PC-9 (cell line): ENCODE measurements at places on chromosomes 2 and 18.

- no peak for DNase-seq
Measured at GRCh38 chr18:57427429-57428201, 7.6 kb upstream of the ONECUT2 start.

GRCh38 chr2:241358470-241358869, 2.4 kb downstream of the FARP2 start:
- no peak for DNase-seq

GRCh38 chr2:207901401-207901800, 123.9 kb downstream of the PLEKHM3 start:
- no peak for DNase-seq

- DNase-seq = peak; percentile 89
Measured at GRCh38 chr18:12257996-12258718, 4.0 kb downstream of the CIDEA start.

DNA sequence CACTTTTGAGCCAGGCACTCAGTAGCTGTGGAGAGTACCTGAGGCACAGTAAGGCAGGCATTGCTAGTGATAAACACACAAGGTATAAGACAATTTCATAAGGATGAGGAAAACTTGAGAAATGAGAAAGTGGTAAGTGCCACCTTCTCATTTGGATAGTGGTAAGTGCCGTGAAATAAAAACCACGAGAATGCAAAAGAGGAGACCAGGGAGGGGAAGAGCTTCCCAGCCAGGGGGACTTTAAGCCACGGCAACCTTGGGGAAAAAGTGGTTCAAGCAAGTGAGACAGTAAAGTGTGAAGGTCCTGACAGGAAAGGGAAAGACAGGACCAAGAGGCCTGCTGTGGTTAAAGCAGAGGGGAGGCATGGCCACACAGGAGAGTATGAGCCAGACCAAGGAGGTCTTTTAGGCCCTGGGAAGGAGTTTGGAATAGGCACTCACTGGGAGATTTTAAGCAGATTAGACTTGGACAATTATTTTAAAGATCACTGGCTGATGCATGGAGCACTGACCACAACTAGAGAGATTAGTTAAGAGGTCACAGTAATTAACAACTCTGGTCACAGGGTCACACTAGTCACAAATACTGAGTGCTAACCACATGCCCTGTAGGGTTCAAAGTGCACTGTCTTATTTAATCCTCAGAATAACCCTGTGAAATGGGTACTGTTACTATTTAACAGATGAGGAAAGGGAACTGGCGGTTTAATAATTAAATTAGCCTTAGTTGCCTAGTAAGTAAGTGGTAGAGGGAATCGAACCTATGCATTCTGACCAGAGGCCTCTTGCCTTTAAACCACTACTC, 50.1 kb downstream of the THOC1 start:
- no peak for DNase-seq

DNA sequence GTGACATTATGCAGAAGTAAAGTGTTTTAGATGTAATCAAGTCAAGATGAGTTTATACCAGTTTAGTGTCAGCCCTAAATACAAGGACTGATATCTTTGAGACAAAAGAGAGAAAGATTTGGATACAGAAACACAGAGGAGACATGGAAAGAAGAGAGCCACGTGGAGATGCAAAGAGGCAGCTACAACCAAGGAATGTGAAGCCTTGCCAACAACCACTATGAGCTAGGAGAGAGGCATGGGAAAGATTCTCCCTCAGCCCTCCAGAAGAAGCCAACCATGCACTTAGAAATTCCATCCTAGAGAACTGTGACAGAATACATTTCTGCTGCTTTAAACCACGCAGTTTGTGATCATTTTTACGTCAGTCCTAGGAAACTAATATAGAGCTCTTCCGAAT, 217.2 kb downstream of the DOK6 start:
- no peak for DNase-seq

GRCh38 chr2:14902953-14903352, 270.4 kb downstream of the LRATD1 start:
- DNase-seq = no peak

DNA sequence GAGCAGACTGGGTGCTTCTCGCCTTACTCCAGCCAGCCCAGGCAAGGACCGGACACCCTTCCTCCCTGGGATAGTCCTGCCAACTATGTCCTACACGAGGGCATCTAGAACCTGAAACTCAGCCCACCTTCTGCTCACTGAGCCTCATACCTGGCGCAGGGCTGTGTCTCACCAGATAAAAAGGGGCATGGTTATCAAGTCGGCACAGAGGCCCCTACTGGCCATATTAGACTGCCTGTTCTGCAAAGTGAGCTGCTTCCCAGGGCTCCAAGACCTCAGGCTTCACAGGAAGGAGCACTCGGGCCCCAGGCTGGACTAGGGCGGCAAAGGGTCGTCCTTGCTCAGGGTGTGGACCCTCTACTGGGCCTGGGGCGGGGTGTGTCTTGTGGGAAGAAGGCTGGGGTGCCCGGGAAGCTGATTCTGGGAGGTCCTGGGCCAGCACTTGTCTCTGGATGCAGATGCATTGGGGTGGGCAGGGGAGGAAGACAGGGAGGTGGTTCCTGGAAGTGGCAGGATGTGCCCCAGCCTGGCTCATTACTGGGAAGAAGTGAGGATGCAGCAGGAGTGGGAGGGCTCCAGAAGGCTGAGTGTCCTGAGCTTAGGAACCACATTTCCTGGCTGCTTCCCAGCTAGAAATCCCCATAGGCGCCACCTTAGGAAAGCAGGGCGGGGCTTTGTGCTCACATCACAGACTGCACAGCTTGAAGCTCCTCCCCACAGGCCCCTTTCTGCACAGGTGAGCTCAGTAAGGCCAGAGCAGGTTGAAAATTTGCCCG, 19.6 kb downstream of the EHD3 start:
- DNase-seq = peak; percentile 25

DNA sequence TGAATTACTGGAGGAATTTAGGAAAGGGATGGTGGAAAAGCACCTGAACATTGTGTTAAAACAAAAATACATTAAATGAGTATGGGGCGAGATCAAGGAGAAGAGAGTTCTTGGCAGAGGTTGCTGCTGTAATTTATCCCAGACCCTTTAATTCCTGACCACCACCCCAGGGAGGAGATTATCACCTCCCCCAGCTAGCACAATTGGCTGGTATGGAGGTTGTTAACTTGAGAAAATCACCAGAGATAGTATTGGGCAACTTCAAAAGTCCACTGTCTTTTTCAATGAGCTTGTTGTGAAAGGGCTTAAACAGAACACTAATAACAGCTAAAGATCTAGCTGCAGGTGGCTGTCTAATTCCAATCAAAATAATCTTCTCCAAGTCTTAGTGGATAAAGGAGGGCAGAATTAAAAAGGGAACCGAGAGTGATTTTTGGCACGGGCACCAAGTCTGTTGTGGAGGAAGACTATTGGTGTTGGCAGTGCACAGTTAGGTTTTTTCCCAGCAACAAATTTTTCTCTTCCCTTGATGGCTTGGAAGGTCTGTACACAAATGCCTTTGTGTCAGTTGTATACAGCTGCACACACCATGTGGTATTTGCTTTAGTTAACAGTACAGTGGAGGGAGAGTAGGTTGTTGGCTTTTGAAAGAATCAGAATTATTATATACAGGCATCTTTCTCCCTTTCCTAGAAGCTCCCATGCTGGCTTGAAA, 289.5 kb downstream of the SLC4A3 start:
- DNase-seq = no peak

DNA sequence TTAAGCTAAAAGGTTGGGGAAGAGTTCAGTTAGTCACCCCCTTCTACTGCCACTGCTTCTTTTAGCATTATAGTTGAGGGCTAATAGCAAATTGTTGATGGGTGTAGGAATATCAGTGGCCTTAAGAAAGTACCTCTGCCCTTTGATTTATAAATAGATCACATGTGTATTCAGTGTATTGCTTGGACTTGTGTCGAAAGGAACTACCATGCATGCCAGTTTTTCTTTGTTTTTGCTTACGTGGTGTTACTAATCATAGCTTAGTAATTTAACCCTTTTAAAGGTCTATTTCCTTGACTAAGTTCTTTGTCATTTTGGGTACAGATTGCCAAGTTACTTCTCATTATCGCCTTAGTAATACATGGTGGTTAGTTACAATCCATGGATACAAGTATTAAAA, 85.6 kb downstream of the MIB1 start:
- DNase-seq = no peak

- DNase-seq = no peak
Measured at GRCh38 chr2:131756141-131756907, 228.6 kb downstream of the CCDC74A start.

- no peak for DNase-seq
Measured at GRCh38 chr2:36423172-36423571, 67.6 kb downstream of the CRIM1 start.

- DNase-seq = no peak
Measured at GRCh38 chr18:3906116-3906750, 456.3 kb downstream of the TGIF1 start.

DNA sequence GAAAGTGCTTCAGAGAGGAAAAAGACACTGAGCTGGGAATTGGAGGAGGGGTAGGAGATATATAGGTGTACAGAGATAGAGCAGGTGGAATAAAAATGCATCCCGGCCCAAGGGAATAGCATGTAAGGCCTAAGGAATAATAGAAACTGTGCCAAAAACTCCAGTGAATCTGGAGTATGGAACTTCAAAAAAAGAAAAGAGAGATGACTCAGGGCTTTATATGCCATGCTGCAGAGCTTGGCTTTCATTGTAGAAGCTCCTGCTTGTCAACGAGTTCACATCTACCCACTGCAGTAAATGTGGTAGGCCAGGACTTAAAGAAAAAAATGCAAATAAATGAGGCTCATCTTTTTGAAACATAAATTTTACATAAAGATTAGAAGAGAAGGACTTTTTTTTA, 131.8 kb downstream of the MREG start:
- DNase-seq = no peak

DNA sequence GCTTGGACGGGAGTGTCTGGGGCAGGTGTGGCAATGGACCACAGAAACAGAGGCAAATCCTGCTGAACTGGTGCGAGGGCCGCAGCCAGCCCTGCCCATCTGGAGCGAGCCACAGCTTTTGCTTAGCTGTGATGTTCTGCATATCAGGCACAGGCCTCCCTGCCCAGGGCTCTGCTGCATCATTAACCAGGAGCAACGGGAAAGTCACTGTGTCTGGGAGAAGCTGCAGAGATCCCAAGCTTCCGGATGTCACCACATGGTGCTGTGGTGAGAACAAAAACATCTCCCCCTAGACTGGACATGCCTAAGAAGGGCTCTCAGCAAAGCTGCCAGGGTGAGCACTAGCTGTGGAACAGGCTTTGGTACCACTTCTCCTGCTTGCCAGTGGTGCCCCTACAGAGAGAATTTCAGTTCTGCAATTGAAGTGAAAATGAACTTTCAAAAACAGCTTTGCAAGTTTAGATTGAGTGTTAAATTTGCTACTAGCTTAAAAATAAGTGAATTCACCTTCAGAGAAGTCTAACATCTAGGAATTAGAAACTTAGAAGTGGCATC, 172.9 kb upstream of the MYT1L start:
- no peak for DNase-seq

GRCh38 chr2:73414696-73415095, 29.1 kb downstream of the ALMS1 start:
- DNase-seq = no peak

DNA sequence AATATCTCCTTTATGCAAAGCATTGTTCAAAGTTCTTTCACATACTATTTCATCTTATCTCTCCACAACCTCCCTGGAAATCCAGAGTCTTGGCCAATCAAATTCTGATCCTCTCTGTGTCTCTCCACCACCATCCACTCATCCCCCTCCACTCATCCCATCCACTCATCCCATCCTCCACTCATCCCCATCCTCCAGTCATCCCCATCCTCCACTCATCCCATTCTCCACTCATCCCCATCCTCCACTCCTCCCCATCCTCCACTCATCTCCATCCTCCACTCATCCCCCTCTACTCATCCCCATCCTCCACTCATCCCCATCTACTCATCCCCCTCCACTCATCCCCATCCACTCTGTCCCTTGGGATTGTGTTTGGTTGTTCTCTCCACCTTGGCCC, 101.1 kb downstream of the BCL2 start:
- no peak for DNase-seq

GRCh38 chr2:96157649-96158553, 12.7 kb upstream of the DUSP2 start:
- no peak for DNase-seq

GRCh38 chr2:121205321-121205942, 79.6 kb downstream of the TFCP2L1 start:
- DNase-seq = peak; percentile 91

- DNase-seq = no peak
Measured at GRCh38 chr2:45889620-45890370, 238.3 kb downstream of the PRKCE start.

DNA sequence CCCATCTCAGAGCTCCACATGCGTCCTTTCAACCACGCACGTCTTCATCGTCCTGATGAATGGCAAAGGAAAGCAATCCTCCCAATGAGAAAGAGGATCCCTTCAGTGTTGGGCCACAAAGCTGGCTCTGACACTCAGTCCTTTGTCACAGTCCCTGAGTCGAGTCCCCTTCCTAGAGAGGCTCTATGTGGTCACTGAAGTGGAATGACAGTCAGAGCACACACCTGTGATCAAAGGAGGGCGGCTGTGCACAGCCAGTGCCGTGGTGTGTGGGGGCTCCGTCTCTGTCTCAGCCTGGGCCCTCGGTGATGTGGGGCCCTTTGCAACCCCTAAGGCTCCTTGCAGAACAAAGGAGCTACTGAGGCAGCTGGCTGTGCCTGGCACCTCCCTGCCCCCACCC, 157.3 kb upstream of the APCDD1 start:
- DNase-seq = no peak

GRCh38 chr2:34853646-34854045, 1254.5 kb upstream of the FAM98A start:
- DNase-seq = no peak

DNA sequence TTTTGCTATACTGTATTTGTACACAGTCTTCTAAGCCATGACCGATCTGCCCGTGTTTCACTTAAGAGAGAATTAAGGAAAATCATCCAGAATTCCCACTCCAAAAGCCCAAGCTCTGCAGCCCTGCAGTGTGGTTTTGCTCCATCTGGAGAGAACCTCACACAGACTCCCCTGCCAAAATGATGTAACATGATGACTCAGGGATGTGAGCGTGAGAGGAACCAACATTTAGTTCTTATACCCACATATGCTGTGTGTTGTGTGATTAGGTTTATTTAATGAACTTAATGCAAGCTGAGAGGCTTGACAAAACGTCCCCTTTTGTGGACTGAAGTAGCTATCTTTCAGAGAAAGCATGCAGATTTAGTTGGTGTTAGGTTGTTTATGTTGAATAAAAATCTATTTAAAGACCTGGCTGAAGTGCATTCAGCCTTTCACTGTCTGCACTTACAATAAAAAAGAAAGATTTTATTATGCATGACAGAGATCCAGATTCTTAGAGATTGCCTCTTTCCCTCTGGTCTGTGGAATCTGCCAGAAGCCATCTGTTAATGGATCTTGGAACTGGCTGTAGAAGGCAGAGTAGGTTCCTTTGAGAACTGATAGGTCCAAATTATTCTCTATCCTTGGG, 6.3 kb downstream of the RAB12 start:
- peak; percentile 29 for DNase-seq
